ENCODE measurements at places on chromosomes 2 and 18.

DNA sequence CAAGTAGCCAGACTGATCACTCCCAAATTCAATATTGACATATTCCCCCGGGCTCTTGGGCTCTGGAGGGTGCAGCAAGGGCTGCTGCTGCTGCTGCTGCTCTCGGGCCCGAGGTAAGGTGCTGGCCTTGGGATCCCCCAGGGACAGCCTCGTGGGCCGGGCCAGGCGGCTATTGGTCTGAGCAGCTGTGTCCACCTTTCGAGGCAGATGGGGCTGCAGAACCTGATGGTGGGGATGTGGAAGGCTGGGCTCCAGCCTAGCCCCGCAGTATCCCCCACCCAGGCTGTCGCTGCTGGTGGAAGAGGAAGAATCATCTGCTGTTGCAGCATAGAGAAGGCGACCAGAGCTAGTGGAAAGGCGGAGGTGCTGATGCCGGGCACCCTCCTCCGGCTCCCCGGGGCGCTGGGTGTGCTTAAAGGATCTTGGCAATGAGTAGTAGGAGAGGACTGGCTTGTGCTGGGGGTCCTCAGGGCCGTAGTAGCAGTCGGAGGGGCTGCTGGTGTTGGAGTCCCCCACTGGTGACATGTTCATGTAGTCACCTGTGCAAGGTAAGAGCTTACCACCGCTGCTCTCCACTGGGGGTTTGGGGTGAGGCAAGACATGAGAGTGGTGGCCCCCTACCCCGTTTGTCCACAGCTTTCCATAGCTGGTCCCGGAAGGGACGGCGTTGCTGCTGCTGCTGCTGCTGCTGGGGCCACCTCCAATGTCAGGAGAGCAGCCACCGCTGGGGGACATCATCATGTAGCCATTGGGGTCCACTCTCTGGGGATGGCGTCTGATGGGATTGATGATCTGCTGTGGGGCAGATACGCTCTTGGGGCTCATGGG, 3.4 kb downstream of the IRS1 start:
- DNase-seq, result no peak

- DNase-seq, result no peak
Measured at GRCh38 chr2:170737406-170737805, 22.3 kb downstream of the SP5 start.

GRCh38 chr2:105999211-105999989, 194.7 kb downstream of the UXS1 start:
- DNase-seq, result no peak

GRCh38 chr2:102518170-102518569, 45.1 kb downstream of the SLC9A4 start:
- no peak for DNase-seq

- DNase-seq, result no peak
Measured at GRCh38 chr18:60935041-60935910, 398.0 kb upstream of the CDH20 start.

DNA sequence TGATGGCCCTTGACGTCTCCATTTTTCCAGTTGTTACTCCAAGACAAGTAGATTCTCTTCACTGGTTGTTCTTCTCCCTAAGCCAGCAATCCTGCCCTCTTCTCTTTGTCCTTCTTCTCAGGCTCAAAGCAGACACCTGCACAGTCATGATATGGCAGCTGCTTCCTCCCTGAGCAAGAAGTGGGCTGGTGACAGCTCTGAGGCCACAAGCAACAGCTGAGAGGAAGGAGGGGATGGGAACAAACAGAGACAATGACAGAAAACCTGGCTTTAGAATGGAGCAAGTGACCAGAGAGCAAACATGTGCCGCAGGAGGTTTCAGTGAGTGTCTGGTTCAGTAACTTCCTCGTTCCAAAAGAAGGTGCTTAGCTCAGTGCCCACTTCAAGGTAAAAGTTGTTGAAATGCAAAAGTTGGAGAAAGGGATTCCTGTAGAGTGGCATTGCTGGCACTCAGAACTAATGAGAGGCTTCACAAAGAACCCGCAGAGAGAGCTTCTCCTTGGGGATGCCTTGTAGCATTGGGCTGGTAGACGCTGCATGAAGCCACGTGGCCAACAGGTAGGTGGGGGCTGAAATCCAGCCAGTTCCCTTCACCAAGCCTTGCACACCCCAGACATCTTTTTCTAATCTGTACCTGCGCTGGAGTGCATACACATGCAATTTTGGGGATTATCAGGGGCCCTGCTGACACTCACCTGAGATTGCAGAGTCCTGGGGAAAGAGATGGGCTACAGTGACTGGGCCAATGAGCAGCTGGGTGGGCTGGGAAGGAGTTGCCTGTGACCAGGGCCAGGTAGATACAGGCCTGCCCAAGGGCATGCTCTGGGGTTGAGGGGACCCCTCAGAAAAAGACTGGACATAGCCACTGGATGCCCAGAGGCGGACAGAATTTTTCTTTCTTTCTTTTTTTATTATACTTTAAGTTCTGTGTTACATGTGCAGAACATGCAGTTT, 153.3 kb upstream of the RAB12 start:
- DNase-seq, result no peak

GRCh38 chr2:43073401-43073825, 153.0 kb downstream of the ZFP36L2 start:
- no peak for DNase-seq

- DNase-seq, result no peak
Measured at GRCh38 chr2:219452361-219453317, 18.0 kb downstream of the SPEG start.

DNA sequence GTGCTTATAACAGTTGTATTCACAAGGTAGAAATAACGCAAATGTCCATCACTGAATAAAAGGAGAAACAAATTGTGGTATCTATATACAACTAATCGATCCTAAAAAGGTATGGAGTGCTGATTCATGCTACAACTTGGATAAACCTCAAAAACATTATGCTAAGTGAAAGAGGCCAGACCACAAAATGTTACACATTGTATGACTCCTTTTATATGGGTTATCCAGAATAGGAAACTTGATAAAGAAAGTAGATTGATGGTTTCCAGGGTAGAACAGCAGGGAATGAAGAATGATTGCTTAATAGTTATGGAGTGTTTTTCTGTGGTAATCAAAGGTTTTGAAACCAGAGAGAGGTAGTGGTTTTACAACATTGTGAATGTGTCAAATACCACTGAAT, 432.2 kb upstream of the TRIB2 start:
- no peak for DNase-seq

GRCh38 chr2:206423147-206423546, 20.2 kb upstream of the ADAM23 start:
- no peak for DNase-seq

GRCh38 chr2:170509452-170510193, 205.5 kb upstream of the SP5 start:
- no peak for DNase-seq

GRCh38 chr18:47397671-47398319, 146.3 kb upstream of the SKOR2 start:
- DNase-seq, result no peak

DNA sequence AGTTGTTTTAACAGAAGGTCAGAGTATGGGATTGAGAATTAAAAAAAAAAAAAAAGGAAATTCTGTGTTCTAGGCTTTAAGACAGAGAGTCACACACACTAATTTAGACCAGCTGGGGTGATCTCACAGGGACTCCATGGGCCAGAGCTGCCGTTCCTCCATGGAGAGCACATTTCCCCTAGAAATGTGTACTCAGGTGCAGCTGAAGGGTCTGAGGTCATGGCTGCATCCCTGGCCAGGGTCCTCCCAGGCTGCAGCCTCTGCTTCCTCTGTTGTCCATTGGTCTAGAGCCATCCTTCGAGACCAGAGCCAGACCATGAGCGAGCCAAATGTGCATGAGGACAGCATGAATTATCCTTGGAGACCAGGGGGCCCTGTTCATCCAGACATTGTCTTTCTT, 190.1 kb upstream of the TNP1 start:
- no peak for DNase-seq

- peak; percentile 22 for DNase-seq
Measured at GRCh38 chr18:9711361-9712129, 3.4 kb downstream of the RAB31 start.

GRCh38 chr2:96950381-96951124, 35.8 kb downstream of the FAM178B start:
- no peak for DNase-seq

- no peak for DNase-seq
Measured at GRCh38 chr2:109126501-109126860, 2.5 kb upstream of the SH3RF3 start.

GRCh38 chr2:221120643-221121042, 451.5 kb downstream of the EPHA4 start:
- no peak for DNase-seq

Measured in CD4-positive, alpha-beta T cell treated with Interleukin-12 subunit alpha and Interleukin-12 subunit beta, for 1 hour (primary cell).